WERI-Rb-1 (cell line): ENCODE measurements at places on chromosomes 2 and 18.

GRCh38 chr2:216925636-216926366, 65.9 kb upstream of the TNP1 start:
- peak; percentile 49 for DNase-seq

DNA sequence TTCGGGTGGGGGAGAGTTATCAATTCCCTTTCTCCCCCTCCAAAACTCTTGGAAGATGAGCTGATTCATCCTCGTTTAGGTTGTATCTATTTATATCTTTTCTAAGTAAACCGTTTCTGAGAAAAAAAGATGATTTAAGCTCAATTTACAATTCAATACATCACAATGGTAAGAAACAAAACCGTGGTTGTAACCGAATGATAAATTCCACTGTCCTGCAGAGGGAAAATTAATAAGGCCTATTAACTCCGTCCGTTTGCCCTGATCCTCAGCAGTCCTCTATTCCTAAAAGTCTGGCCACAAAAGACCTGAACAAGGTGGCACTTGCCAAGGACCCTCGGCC, 286.2 kb downstream of the TCF4 start:
- DNase-seq = no peak

DNA sequence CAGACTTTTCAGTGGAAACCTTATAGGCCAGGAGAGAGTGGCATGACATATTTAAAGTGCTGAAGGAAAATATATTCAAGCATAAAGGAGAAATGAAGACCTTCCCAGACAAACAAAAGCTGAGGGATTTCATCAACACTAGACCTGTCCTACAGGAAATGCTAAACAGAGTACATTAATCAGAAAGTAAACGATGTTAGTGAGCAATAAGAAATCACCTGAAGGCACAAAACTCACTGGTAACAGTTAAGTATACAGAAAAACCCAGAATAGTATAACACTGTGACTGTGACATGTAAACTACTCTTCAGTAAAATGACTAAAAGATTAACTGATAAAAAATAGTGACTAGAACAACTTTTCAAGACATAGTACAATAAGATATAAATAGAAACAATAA, 87.4 kb downstream of the ATP8B1 start:
- no peak for DNase-seq

GRCh38 chr18:3603421-3604234, 153.7 kb downstream of the TGIF1 start:
- DNase-seq = peak; percentile 68

DNA sequence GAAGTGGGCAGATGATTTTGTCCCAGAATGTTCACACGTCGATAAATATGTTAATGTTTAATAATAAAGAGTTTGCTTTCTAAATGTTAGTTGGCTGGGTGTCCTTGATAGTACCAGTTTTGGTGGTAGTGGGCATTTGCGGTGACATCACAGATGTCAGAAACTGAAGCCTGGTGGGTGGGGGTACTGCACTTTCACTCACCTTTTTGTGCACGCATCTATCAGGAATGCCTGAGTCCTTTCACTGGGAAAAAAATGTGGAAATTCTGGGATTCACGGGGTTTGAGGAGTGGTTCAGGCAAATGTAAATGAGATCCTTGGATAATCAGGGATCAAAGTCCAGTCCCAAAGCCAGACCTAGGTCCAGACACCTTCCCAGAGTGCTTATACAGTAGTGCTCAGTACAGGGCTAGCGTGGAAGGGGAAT, 3.2 kb downstream of the EPAS1 start:
- DNase-seq = no peak

GRCh38 chr18:79283131-79283810, 112.5 kb upstream of the NFATC1 start:
- DNase-seq = no peak

DNA sequence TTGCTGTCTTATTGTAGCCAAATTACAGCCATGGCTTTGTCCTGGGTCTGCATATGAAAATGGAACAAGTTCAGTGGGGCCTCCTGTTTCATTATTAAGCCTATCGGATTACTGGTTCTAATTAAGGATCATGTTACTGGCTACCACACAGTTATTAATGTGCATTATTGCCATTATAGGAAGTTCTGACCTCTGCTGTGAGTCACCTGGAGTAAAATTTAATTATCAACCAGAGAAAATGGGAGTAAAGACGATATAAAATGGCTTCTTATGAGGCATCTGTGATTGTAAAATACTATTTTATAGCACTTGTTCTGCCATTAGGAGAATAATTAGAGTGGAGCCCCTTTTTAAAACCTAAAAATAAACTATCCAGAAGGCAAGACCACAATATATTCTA, 143.3 kb upstream of the ITGB6 start:
- no peak for DNase-seq

DNA sequence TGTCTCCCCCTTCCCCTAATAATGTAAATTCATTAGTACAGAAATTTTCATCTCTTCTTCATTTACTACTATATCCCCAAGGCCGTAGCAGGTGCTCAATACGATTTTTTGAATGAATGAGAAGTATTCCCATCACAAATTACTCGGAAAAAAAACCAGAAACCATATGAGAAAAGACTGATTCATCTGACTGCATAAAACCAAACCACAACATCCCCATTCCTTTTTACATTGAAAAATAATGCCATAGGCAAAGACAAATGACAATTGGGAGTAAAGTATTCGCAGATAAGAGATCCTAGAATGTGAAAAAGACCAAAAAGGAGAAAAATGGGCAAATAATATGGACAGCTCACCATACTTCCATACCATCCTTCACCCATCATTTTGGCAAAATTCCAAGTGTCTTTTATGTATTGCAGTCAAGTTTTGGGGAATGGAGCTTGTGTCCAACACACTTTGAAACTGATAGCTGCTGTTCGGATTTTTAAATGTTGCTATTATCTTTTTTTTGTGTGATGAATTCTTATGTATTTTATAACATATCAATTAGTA, 1.5 kb downstream of the ZC3H8 start:
- DNase-seq = no peak

- no peak for DNase-seq
Measured at GRCh38 chr18:43950062-43950461, 672.8 kb upstream of the SYT4 start.

DNA sequence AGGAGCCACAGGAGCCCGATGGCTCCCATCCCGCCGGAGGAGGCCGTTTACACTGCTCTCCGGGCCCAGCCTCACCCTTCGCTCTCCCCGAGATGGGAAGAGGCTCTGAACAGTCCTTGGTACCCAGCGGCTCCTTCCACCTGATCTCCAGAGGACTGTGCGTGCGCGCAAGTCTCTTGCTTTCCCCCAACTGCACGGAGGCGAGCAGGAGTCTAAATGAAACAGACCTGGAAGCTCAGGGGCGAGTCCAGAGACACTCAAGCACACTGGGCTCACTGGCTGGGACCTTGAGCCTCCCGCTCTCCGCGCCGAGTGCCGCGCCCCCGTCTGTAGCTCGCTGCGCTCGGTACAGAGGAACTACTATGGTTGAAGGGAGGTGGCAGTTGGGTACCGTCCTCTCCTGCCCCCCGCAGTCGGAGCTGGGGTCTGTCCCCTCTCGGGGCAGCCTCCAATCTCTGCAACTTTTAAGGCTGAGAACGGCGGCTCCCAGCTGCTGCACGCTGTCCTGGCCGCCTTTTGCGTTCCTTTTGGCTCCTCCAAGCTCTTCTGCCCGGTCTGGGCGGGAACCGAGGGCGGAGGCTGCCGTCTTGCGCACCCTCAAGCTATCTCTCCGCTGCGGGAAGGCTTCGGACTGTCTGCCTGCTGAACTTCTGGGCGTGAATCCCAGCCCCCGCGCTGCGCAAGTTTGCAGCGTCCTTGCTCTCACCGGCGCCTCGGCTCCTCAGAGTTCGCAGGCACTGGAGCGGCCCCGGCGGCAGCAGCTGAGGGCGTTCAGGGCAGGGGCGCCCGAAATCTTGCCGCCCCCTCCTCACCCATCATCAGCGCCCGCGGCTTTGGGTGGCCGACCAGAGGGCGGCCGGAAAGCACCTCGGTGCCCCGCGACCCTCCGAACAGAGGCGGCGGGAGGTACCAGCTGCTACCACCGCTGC, 491 bp downstream of the ALK start:
- DNase-seq = peak; percentile 62

GRCh38 chr2:210442878-210443277, 33.7 kb downstream of the LANCL1 start:
- no peak for DNase-seq

- DNase-seq = no peak
Measured at GRCh38 chr2:70717431-70718038, 50.5 kb downstream of the ADD2 start.

GRCh38 chr2:159266554-159266953, 19.9 kb downstream of the WDSUB1 start:
- no peak for DNase-seq

- peak; percentile 10 for DNase-seq
Measured at GRCh38 chr2:212539072-212539880, 674 bp upstream of the ERBB4 start.

GRCh38 chr2:214533541-214533940, 122.7 kb downstream of the VWC2L start:
- no peak for DNase-seq

DNA sequence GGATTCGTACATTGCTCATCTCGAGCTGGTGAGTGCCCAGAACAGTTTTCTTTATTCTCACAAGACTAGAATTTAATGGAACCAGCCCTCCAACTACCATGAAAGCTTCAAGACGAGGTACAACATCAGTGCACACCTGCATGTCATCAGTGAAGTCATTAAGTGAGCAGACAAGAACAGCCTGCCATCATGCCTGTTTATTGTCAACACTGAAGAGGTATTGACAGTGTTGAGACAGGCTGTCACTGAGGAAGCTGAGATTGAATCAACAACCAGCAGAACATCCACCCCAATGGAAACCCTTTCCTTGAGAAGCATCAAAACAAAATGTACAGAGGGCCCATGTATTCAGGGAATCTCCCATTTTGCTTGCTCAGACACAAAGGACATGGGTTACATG, 148.0 kb upstream of the TCF4 start:
- no peak for DNase-seq

DNA sequence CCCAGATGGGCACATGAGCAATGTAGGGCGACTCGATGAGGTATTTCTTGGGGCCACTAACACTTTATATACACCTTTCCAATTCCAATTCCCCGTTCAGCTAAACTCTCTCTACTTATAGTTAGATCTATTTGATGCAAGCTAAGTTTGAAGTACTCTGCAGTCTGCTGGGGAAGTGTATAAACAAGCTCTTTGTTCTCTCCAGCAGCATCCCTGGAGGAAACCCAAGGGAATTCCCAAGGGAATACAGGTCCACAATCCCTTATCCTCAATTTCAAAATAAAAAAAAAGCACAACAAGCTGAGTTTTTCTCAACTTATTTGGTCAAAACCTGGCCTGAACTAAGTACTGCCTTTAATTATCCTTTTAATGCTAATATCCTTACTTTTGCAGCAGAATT, 433.3 kb downstream of the NBAS start:
- no peak for DNase-seq

DNA sequence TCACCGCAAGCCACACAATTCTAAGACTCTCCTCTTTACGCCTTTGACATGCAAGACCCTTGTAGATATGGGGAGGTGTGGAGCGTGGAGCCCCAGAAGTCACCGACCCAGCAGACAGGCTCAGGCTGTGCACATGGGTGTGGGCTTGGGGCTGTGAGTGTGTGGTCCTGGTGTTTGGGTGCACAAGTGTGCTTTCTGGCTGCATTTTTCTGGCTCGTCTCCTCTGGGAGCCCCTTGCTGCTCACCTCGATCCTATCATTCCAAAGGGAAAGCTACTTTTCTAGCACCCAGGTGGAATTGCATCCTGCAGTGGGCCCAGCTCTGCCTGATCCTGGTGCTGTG, 143.0 kb downstream of the ACOXL start:
- no peak for DNase-seq

DNA sequence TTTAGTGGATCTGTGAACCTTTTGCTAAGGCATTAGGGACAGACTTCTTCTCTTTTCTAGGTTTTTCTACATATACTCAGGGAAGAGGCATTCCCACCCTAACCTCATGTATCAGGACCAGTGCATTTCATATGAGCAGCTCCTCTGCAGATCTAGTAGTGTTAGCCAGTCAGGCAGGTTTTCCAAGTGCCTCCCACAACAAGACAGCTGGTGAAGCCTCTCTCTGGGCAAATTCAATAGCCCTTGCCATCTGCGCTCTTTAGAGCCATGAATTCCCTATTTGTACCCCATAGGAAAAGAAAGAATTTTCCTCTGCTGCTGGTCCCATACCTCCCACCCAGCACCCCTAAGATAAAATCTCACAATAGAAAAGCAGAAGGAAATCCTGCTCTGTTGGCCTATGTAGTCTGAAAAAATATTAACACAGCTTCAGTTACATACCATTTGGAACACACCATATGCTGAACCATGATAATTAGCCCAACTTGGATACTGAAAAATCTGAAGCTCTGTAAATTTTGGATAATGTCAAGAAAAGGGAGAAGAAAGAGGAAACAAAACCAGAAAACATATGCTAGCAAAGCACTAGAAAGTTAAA, 1354.6 kb upstream of the NRXN1 start:
- no peak for DNase-seq

DNA sequence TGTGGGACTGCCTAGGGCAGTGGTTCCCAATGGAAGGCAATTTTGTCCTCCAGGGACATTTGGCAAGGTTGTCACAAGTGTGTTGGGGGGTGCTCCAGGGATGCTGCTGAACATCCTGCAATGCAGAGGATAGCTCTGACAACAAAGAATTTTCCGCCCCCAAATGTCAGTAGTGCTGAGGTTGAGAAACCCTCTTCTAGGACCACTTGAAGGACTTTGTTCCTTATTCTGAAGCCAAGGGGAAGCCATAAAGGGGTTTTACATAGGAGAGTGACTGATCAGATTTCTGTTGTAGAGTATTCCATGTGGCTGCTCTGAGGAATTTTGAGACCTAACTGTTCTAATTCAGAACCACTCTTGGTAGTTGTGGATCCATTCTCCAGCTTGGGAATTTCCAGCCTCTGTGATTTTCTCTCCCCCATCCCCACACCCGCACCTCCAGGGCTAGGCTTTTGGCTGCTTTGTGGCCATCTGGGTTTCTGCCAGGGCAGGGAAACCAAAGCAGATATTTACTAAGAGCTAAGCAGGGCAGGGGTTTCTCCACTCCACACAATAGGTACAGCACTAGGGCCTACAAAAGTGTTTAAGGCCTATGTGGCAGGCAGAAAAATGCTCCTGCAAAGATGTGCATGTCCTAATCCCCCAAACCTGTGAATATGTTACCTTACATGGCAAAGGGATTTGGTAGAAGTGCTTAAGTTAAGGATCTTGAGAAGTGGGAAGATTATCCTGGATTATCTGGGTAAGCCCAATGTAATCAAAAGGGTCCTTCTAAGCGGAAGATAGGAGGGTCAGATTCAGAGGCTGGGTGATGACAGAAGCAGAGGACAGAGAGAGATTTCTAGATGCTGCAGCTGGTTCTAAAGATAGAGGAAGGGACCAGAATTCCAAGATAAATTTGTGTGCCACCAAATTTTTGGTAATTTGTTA, 135.4 kb downstream of the TMEM17 start:
- peak; percentile 57 for DNase-seq

GRCh38 chr2:69619725-69620124, 23.8 kb downstream of the AAK1 start:
- no peak for DNase-seq
